ENCODE measurements at places on chromosomes 2 and 18.

DNA sequence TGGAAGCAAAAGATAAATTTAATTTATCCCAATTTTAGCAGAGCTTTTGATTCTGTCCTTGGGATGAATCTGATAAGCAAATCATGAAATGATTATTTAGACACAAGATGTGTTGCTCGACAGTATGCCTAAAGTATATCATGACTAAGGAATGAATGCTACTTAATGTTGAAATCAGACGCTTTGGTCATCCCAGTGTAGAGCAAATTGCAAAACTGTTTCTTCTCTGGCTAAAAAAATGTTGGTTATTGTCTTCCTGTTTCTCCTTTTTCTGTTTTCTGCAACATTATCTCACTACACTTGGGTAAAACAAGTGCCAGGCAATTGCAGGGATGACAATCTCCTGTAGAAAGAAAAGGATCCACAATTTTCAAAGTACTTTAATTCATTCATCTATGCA is 66.4 kb downstream of the BABAM2 start:
- DNase-seq, result no peak

DNA sequence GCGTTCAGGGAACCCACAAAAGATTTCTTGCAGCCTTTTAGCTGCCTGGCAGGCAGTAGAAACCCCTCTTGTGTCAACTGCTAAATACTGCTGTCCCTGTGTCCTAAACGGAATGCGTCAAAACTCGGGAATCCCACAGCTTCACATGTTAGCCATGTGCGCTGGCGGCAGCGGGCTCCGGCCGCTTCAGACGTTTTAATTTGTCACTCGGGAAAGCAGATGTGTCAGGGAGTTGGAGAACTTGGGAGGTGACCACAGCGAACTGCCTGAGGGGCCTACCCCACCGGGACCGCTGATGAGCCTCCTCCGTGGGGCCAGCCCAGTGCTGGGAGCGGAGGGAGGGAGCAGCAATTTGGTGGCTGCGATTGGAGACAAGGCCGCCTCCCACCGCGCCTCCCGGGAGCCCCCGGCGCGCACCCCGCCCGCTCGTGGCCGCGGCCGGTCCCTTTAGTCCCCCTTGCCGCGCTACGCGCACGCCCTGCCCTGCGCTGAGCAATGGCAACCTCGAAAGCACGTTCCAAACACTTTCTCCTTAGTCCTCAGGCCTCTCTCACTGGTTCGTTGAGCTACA is 146.1 kb upstream of the SATB2 start:
- DNase-seq, result no peak

- no peak for DNase-seq
Measured at GRCh38 chr2:36824273-36824672, 127.8 kb downstream of the VIT start.

DNA sequence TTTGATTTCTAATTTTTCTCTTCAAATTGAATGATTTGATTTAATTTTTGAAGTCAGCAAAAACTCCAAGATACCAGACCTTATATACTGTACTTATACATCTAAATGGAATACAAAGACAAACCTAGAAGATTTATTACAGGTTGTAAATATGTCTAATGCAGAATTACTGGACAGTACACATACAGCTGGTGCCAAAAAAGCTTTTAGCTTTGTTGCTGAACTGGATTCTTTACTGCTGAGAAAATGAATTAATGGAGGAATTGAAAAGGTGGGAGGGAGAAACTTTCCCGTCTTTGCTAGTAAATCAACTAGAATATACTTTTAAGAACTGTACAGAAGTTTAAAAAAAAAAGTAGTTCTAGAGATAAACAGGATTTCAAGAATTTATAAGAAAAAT is 17.5 kb downstream of the C1D start:
- no peak for DNase-seq

DNA sequence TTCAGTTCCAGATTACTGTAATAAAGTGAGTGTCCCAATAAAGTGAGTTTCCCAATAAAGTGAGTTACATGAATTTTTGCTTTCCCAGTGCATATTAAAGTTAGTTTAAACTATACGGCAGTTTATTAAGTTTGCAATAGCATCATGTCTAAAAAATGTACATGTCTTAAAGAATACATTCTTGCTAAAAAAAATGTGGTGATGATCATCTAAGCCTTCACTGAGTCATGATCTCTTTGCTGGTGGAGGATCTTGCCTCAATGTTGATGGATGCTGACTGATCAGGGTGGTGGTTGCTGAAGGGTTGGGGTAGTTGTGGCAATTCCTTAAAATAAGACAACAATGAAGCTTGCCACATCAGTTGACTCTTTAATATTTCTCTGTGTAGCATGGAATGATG is 664.2 kb downstream of the TDRD15 start:
- DNase-seq, result no peak

All from stimulated activated CD4-positive, alpha-beta T cell treated with anti-CD3 and anti-CD28 coated beads, Interleukin-12 subunit alpha, Interleukin-12 subunit beta, amount 100 ng/mL, for 48 hours (primary cell).